Stimulated activated CD8-positive, alpha-beta memory T cell treated with anti-CD3 and anti-CD28 coated beads, Interleukin-7, amount 100 ng/mL, for 48 hours (primary cell): ENCODE measurements at places on chromosomes 3 and 15.

DNA sequence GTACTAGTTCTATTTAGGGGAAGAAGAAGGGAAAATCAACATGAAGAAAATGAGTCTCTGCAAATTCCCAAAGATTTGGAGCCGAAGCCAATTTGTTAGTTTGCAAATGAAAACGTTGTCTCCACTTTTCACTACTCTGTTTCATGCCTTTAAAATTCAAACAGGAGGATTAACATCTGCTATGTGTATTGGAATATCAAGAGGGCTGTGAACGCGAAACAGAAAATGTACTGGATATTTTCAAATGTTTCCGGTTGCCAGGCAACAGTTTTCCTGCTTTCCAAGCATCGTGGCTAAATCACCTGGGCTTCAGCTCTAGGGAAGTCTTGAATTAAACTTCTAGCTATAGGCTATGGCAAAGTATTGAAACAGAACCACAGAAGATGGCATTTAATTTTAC lies 172.8 kb downstream of the KCNMB2 start:
- DNase-seq, result no peak

DNA sequence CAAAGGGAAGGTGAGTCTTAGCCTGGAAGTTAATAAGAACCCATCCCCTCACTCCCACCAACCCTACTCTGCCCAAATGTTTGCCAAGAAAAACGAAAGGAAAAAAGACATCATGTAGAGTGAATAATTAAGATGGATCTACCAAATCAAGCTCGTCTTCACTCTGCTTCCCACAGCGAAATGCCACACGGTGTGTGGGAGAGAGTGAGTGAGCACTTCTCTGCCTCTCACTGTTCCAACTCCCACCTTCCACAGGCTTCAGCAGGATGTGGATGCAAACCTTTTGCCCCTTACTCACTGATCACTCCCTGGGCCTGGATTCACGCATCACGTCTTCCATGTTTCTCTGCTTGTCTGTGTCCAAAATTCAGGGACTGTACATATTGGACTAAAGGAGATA lies 85.4 kb downstream of the WDR76 start:
- no peak for DNase-seq

- DNase-seq, result no peak
Measured at GRCh38 chr3:4850211-4850927, 128.9 kb upstream of the BHLHE40 start.

- DNase-seq, result no peak
Measured at GRCh38 chr15:63797901-63798300, 35.8 kb downstream of the HERC1 start.

DNA sequence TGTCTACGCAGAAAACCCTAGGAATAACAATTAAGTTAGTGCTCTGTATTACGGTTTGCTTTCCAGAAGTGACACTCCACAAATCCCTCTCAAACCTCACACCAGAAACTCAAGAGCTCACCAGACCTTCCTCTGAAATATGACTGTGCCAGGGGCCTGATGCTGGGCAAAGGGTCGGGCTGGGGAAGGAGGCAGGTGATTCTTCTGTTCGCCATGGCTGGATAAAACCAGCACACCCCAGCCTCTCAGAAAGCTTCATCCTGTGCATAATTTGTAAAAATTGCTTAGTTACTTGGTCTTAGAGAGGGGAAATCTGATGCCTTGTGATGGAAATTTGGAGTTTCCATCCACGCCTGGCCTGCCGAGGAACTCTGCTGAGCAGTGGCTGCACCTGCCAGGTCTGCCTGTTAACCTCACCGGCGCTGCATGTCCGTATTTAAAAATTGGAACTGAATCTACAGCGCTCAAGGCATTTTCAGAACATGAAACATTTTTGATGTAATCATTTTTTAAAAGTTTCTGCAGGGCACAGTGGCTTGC lies 22.7 kb upstream of the ATP1B3 start:
- no peak for DNase-seq

DNA sequence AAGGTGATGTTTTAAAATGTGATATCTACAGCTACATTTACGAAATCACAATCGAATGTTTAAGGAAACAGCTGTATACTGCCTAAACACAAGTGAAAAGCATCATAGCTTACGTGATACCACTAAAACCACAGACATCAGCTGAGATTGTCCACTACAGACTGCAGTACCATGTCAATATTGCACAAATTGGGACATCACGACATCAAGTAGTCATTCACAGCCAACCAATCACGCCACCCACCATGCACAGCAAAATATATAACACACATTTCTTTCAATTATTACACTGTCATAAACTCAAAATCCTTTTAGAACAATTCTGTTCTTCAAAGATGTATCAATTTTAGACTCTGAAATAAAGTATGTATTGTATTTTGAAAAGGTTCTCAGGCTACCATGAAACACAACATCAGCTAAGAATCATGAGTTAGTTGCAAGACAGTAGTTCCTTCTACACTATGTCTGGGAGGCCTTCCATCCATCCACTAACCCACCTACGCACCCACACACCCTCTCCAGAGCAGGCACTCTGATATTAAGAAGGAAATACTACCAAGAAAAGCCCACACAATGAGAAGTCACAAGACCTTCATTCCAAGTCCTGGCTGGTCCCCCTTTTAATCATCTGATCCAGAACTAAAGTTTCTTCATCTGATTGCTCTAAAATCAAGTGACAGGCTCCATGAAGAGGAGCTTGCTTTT lies 3.1 kb downstream of the DMXL2 start:
- DNase-seq, result no peak

DNA sequence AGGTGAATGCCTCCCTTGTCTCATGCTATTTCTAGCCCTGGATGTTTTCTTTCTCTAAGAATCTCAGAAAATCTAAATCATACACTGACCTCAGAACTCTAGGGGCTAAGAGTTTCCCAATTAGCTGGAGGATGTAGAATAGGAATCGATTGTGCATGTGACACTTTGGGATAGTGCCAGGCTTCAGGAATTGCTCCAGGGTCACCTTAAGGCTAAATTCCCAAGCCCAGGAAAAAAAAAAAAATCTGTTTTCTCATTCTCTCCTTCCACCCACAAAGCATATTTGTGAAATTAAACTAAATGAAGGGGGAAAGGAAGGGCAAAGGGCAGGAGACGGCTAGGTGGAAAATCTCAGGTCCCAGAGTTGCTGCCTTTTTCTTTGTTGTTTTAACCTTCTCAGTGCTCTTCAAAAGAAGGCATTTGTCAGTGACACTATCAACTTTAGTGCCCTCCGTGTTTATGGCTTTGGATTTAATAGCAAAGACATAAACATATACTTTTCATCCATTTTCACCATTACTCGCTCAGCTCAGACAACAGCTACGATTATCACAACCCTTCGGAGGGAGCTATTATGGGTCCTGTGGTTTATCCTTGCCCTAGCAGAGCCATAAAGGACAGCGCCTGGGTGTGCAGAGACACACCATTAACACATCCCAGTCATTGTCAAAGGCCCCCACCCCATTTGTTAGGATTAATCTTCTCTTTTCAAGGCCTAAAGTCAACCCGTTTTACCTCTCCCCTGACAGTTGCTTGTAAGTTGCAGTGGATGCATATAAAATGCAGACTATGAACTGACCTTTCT lies 271.7 kb downstream of the PDZRN3 start:
- no peak for DNase-seq

GRCh38 chr3:59821274-59821673 lies 771.4 kb upstream of the CFAP20DC start:
- no peak for DNase-seq

- DNase-seq, result no peak
Measured at GRCh38 chr3:184784731-184785500, 27.1 kb upstream of the VPS8 start.

- no peak for DNase-seq
Measured at GRCh38 chr3:78749056-78749455, 1018.7 kb downstream of the ROBO1 start.

DNA sequence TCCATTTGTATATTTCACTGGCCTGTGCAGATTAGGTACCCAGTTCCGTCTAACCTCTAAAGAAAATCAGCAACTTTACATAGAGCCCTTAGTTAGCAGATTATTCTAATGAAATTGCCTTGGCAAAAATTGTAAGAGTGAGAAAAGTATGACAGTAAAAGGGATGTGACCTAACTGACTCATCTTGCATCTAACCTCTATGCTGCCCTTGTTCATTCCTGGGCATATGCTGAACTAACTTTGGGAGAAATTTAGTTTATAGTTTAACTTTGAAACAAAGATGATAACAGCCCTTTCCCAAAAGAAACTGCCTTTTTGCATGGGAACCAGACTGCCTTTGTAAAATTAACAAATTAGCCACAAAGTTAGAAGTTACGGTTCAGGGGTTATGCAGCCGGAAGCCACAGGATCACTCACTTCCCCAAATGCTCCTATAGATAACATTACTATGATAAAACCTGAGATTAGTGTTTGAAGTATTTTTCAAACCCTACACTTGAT lies 839.8 kb upstream of the ALCAM start:
- DNase-seq, result no peak

GRCh38 chr3:185470323-185470722 lies 28.5 kb downstream of the TMEM41A start:
- no peak for DNase-seq
